Stomach (tissue), 19 donors: ENCODE measurements at places on chromosomes 2 and 18.

- DNase-seq, result no peak
Measured at GRCh38 chr2:62727876-62728566, 22.5 kb downstream of the EHBP1 start.

GRCh38 chr2:234518986-234519642 is 22.2 kb upstream of the ARL4C start:
- DNase-seq, result no peak

DNA sequence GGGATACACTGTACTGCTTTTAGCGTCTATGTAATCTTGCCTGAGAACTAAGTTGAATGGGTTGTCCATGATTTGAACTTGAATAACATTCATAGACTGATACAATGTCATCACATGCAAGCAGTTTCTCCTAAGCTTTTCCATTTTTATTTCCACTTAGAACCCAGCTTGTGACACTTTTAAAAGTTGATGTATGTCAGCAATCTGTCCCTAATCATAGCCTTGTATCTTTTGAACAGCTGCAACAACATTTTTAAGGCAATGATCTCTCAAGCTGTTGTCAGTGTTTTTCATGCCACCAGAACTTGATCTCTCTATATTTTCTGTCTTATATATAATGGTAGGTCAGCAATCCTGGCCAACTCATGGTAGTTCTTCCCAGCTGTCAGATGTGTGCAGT is 185.0 kb downstream of the DOK6 start:
- no peak for DNase-seq

- DNase-seq, result peak; percentile 51
Measured at GRCh38 chr18:3620146-3621119, 170.5 kb downstream of the TGIF1 start.

- no peak for DNase-seq
Measured at GRCh38 chr2:55901941-55902340, 21.6 kb downstream of the EFEMP1 start.

DNA sequence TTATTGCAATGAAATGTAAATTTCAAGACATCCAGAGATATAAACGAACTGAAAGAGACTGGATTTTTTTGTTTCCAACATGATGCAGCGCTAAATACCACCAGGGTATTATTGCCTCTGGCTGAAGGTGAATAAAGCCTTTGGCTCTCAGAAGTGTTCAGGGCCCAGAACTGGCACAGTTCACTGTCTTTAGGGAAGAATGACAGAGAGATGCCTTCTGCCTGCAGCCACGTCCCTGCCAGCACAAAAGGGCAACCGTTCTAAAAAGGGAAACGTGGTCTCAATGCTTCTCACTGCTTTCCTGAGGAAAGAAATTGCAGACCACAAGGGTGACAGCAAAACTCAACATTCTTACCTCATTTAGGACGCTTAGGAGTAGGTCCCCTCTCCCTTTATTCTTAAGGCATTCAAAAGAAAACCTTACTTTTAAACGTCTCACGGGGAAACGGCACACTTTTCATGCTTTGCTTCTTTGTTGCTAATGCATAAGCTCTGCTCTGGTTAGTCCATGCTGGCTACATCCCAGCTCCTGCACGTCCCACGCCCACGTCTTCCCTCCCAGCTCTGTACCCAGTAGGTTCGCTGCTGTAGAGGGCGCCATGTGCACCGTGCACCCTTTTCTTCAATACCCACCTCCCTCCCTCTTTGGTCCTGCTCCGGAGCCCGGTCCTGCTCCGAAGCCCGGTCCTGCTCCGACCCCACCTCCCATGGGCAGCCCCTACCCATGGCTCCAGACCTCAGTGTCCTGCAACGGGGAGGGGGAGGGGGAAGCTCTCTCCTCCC is 171.0 kb downstream of the HRH4 start:
- DNase-seq, result peak; percentile 16

DNA sequence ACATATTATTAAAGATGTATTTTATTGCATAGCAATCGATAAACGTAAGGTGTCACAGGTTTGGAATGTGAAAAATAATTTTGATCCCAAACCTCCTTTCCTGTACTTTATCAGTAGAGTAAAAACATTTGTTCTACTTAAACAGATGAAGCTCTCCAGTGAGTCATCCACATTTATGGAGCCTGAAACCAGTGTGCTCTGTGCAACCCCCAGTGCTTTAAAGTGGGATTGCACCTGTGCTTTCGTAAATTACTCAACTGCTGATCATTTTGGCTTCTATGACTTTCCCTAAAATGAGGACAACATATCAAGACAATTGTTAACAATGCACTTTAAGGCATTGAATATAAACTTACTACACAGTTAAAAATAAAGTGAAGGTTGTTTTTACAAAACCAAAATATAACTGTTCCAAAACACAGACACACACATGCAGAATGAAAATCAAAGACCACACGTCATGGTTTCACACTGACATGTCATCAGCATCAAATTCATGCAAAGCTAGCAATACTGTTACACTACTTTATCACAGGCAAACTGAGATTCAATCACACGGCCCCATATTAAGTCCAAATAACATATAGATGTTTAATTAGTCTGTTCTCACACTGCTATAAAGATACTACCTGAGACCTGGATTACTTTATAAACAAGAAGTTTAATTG is 9.7 kb downstream of the TMEM18 start:
- no peak for DNase-seq

- peak; percentile 82 for DNase-seq
Measured at GRCh38 chr2:231673348-231673770, 35.0 kb upstream of the PTMA start.

DNA sequence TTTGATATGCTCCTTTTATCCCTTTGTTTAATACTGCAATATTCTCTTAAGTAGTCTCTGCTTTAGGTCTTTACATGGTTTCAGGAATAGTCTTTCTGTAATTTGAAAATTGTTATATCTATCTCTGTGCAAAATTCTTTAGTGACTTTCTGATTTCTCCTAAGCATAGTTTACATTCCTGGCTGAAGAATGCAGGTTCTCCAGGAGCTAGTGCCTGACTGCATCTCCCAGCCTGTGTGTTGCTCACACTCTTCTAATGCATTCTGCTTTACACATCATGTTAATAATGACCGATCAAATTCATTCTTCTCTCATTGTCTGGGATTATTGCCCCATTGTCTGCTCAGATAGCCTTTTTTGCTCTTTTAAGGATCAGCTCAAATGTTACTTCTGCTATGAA is 1349.2 kb downstream of the DSC3 start:
- no peak for DNase-seq

DNA sequence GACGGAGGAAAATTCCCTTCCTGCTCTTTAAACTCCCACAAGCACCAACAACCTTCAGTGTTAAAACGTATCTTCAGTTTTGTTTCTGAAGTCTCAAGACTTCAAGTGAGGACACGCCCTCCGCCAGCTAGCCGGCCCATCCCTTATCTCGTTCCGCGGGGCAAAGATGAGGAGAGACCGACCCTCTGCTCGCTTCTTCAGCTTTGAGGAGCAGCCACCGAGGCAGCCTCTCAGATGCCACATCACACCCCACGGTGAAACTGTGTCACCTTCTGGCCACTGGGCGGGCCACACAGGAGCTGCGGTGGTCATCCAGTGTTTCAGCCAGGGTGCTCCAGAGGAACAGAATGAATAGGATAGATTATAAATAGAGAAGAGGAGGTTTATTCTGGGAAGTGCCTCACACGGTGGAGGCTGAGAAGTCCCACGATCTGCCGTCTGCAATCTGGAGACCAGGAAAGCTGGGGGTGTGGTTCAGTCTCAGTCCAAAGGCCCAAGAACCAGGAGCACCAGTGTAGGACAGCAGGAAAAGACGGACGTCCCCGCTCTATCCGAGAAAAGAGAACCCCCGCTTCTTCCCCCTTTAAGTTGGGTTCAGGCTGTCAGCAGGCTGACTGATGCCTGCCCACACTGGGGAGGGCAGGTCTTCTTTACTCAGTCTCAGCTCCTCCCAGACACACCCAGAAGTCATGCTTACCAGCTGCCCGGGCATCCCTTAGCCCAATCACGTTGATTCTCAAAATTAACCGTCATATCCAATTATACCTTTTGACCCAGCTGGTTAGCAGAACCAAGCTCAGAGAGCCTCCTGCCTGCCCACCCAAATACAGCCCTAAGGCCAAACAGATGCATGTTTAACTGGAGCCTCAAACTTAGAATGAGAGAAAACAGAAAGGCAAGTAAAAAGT is 399.7 kb upstream of the ID2 start:
- DNase-seq, result no peak

- no peak for DNase-seq
Measured at GRCh38 chr2:63424329-63425078, 163.8 kb downstream of the WDPCP start.

- DNase-seq, result peak; percentile 69
Measured at GRCh38 chr2:32711219-32711618, 83.4 kb downstream of the TTC27 start.

DNA sequence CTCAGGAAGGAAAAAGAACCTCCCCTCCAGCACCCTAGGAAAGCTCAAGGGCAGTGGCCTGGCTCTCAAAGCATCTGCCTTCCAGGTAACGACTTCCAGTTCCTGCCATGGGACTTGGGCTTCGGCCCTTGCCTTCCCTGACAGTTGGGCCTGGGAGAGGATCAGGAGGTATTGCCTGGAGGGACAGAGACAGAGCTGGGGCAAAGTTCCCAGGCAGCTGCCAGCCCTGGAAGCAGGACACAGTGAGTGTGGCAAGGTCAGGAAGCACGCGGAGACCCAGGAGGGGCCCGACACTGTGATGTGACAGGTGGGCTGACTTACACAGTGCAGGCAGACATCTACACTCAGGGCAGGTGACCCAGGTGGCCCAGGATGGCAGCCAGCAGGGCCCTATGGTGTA is 87.5 kb upstream of the BOD1L2 start:
- DNase-seq, result no peak

GRCh38 chr2:35931626-35932025 is 424.0 kb upstream of the CRIM1 start:
- no peak for DNase-seq

DNA sequence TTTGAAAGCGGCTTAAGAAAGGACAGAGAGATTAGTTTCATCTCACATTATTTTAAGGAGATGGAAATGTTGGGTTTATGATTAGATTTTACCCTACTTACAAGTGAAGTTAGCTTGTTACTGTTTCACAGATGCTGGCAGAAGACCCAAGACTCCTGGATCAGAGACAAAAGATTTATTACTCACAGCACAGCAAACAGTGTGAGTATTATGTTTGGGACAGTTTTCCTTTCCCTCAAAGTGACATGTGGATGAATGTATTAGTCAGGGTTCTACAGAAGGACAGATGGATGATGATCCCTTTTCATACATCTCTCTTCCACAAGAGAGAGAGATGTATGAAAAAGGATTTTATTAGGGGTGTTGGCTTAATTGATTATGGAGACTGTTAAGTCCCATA is 281.8 kb upstream of the CDH2 start:
- no peak for DNase-seq

GRCh38 chr2:3611589-3611988 is 16.7 kb downstream of the COLEC11 start:
- DNase-seq, result peak; percentile 15

DNA sequence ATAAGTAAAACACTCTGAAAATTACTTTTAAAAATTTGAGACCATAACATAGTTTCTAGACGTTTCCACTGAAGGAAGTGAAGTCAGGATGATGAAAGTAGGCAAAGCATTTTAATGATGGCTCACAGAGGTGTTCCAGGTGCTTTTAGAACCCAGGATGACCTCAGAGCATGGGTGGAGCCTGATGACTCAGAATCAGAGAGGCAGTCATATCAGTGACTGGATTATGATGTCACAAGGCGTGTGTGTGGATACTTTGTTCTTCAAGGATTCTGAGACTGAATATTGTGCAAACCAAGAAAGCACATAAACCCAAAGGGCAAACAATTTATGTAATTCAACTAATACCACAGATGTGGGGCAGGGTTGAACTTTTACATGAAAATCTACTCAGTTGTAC is 208.0 kb upstream of the FBXO11 start:
- peak; percentile 81 for DNase-seq

DNA sequence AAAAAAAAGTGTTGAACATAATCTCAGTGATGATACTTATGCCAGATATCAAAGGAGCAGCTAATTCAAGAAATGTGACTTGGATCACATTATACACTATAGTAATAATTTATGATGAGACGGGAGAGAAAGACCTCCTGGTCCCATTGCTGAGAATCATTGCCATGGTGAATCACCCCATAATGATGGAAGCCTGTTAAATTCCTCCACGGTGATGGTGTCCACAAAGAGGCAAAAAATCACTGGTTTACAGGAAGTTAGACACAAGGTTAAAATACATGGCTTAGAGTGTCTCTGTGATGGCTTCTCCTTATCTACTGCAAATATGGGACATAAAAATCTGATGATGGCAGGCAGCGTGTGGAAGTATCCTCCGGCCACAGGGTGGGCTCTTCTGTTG is 210.0 kb downstream of the CDH2 start:
- DNase-seq, result no peak

DNA sequence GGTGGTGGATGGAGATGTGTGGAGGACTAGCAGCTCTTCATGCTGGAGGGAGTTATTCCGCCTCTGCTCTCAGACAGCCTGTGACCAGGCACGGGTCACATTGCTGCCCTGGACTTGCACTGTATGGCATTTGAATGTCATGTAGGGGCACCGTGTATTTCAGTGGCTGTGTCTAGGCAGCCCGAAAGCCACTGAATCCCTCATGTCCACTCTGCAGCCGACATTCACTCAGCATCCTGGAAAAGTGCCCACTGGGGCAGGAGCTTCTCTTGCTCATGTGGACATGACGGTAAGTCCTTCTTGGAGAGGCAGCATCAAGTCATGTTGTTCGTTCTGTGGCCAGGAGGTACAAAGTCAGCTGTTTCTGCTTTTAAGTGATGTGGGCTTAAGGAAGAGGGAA is 127.9 kb downstream of the SH3RF3 start:
- no peak for DNase-seq

GRCh38 chr2:105409717-105410116 is 10.9 kb upstream of the FHL2 start:
- peak; percentile 83 for DNase-seq

DNA sequence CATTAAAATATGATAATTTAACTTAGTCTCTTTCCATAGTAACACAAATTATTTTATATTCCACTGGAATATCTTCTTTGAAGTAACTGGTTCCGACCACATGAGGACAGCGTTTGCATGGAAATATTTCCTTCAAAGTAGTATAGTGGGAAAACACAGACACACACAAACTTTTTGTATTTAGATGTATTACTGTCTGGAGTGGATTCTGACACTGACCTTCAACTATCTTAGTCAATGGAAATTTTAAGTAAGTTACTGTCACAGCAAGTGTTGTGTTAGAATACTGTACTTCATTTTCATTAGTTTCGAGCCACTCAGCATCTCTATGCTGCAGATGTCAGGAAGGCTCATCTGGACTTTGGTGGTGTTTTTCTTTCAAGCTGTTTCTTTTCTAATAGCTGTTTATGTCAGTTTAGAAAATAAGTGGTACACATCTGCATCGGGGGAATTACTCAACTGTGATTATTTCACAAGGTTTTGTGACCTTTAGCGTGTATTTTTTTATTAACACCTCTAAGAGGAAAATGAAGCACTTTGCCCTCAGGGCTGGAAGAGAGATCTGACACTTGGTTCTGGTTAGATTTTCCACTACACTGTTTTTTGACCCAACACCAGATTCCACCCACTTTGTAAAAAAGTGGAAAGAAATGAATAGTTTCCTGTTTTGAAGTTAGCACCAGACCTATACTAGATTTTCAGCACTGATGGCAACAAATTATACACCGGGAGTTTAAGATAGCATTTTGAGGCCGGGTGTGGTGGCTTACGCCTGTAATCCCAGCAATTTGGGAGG is 18.9 kb upstream of the THOC1 start:
- peak; percentile 58 for DNase-seq
